SK-N-SH (cell line): ENCODE measurements at places on chromosomes 1 and 21.
A peak's percentile ranks its signal among the peaks of the same experiment; 100 is the strongest.

- DNase-seq = peak; percentile 22
- H3K27me3 ChIP-seq = no peaks in the 10 kb centered on the region
- H3K4me1 ChIP-seq = no peaks in the 10 kb centered on the region
- H3K4me3 ChIP-seq = no peak overlapping the region
- H3K36me3 ChIP-seq = peaks cover 3% of the 10 kb centered on the region
Observed at GRCh38 chr1:178774263-178774662, 49.2 kb downstream of the RALGPS2 start.

GRCh38 chr1:158022554-158023312 is 29.3 kb downstream of the KIRREL1 start:
- H3K36me3 ChIP-seq = no peaks in the 10 kb centered on the region
- H3K27ac ChIP-seq = 0 out of 2 replicates have a peak overlapping the region, but pooled peaks have one; percentile 100
- no peak for DNase-seq
- H3K4me1 ChIP-seq = peaks cover 26% of the 10 kb centered on the region
- H3K27me3 ChIP-seq = no peaks in the 10 kb centered on the region

- H3K36me3 ChIP-seq = no peaks in the 10 kb centered on the region
- H3K4me3 ChIP-seq = no peak overlapping the region
- no peaks in the 10 kb centered on the region for H3K27me3 ChIP-seq
- no peak for DNase-seq
- H3K4me1 ChIP-seq = no peaks in the 10 kb centered on the region
- no peak overlapping the region for H3K27ac ChIP-seq
Observed at GRCh38 chr1:65395887-65396612, 24.4 kb upstream of the LEPR start.

DNA sequence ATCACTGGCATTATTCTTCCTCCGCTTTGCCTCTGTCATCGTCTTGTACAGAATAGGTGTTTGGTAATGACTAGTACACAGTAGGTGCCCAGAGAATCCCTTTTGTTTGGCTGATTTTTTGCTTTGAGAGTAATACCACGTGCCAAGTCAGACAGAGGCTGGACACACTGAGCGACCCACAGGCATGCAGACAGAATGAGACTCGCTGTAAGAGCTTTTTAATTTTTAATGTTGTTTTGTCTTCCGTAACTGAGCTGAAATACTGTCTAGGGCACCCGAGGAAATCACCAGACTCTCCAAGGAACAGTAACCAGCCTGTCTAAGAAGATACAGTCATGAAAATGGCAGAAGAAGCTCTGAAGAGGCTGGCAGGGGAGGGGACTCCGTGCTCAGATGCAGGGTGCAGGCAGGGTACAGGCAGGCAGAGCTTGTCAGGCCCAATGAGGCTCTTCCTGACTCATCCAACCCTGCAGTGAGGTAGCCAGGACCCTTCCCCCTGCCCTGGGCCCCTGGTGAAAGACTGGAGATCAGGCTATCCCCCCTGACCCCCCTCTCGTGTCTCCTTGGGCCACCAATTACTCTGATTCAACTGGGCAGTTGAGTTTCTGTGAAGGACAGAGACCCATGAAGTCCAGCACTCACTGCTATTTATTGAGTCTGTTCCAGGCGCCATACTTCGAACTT is 60.1 kb upstream of the ECE1 start:
- H3K4me3 ChIP-seq = no peak overlapping the region
- H3K27ac ChIP-seq = no peak overlapping the region
- peak; percentile 4 for DNase-seq
- H3K27me3 ChIP-seq = no peaks in the 10 kb centered on the region; the same call in 1 of the 2 replicates

DNA sequence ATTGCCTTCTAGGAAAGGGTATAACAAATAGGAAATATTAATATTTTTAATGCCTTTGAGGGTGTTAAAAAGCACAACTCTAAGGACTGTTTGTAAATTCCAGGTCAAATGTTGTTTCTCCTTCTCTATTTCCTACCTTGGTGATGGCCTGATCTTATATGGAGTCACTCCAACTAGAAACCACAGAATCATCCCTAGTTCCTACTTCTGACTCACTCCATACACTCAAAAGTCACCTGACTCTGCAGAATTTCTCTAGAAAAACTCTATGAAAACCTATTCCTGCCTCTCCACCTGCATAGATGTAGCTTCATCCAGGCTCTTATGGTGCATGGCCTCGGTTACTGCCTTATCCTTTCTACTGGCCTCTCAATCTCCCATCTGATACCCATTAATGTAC is 14.5 kb downstream of the RGS4 start:
- no peaks in the 10 kb centered on the region for H3K27me3 ChIP-seq
- H3K27ac ChIP-seq = peak overlapping the region; percentile 45; the same call in 1 of the 2 replicates
- H3K4me1 ChIP-seq = peaks cover 25% of the 10 kb centered on the region
- no peaks in the 10 kb centered on the region for H3K36me3 ChIP-seq
- no peak overlapping the region for H3K4me3 ChIP-seq

- DNase-seq = peak; percentile 79
- no peaks in the 10 kb centered on the region for H3K4me1 ChIP-seq
- no peak overlapping the region for H3K4me3 ChIP-seq
- H3K27me3 ChIP-seq = no peaks in the 10 kb centered on the region
- peak overlapping the region; percentile 98 for H3K27ac ChIP-seq
Observed at GRCh38 chr1:110235181-110235833, 25.2 kb downstream of the KCNC4 start.

GRCh38 chr1:54105080-54105479 is 47.7 kb downstream of the CDCP2 start:
- no peaks in the 10 kb centered on the region for H3K27me3 ChIP-seq
- no peaks in the 10 kb centered on the region for H3K4me1 ChIP-seq
- no peak overlapping the region for H3K4me3 ChIP-seq
- no peaks in the 10 kb centered on the region for H3K36me3 ChIP-seq
- no peak for DNase-seq
- H3K27ac ChIP-seq = no peak overlapping the region

GRCh38 chr1:112402682-112403643 is 6.9 kb downstream of the CTTNBP2NL start:
- H3K27ac ChIP-seq = peak overlapping the region; percentile 82
- no peaks in the 10 kb centered on the region for H3K27me3 ChIP-seq
- no peak for DNase-seq
- H3K4me3 ChIP-seq = no peak overlapping the region
- H3K4me1 ChIP-seq = peaks cover 47% of the 10 kb centered on the region

DNA sequence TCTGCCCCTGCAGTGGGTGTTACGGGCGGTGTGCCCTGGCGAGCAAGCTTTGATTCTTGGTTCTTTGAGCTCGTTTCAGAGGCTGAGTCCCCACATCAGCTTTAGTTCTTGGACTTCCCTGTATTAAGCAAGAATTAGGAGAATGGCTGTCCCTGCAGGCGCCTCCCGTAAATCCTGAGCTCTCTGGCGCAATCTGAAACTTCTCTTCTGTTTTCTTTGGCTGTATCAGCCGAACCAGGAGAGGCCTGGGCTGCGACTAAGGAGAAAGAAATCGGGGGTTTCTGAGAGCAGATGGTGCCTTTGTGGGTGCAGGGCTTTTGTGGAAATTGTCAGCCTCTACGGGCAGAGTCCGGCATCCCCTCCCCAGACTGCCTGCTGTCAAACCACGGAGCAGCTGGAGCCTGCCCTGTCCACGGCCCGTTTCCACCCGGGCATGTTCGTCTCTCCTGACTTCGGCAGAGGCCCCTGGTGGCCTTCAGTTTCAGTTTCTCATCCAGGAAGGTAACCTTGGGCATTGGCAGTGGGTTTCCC is 17.9 kb downstream of the CSTB start:
- no peaks in the 10 kb centered on the region for H3K27me3 ChIP-seq
- no peaks in the 10 kb centered on the region for H3K4me1 ChIP-seq
- H3K4me3 ChIP-seq = no peak overlapping the region
- DNase-seq = no peak
- H3K36me3 ChIP-seq = no peaks in the 10 kb centered on the region
- no peak overlapping the region for H3K27ac ChIP-seq

GRCh38 chr1:112636056-112636455 is 16.4 kb downstream of the CAPZA1 start:
- peak overlapping the region; percentile 39; the same call in 1 of the 2 replicates for H3K27ac ChIP-seq
- H3K4me1 ChIP-seq = no peaks in the 10 kb centered on the region; the same call in none of the 2 replicates
- no peaks in the 10 kb centered on the region for H3K27me3 ChIP-seq
- H3K4me3 ChIP-seq = no peak overlapping the region
- DNase-seq = no peak
- peaks cover 7% of the 10 kb centered on the region for H3K36me3 ChIP-seq

- H3K36me3 ChIP-seq = no peaks in the 10 kb centered on the region; the same call in 1 of the 2 replicates
- H3K4me1 ChIP-seq = peaks cover 6% of the 10 kb centered on the region
- H3K27me3 ChIP-seq = no peaks in the 10 kb centered on the region
- DNase-seq = peak; percentile 82
- H3K4me3 ChIP-seq = peak overlapping the region; percentile 92
- peak overlapping the region; percentile 82; the same call in 1 of the 2 replicates for H3K27ac ChIP-seq
Observed at GRCh38 chr1:16235944-16236510, 956 bp downstream of the CPLANE2 start.

GRCh38 chr1:205214756-205215155 is 3.3 kb upstream of the DSTYK start:
- H3K4me1 ChIP-seq = 0 out of 2 replicates have a peak, but pooled peaks cover 5% of the 10 kb centered on the region
- H3K27me3 ChIP-seq = no peaks in the 10 kb centered on the region; the same call in 1 of the 2 replicates
- H3K36me3 ChIP-seq = no peaks in the 10 kb centered on the region
- no peak for DNase-seq
- no peak overlapping the region for H3K27ac ChIP-seq
- no peak overlapping the region for H3K4me3 ChIP-seq

DNA sequence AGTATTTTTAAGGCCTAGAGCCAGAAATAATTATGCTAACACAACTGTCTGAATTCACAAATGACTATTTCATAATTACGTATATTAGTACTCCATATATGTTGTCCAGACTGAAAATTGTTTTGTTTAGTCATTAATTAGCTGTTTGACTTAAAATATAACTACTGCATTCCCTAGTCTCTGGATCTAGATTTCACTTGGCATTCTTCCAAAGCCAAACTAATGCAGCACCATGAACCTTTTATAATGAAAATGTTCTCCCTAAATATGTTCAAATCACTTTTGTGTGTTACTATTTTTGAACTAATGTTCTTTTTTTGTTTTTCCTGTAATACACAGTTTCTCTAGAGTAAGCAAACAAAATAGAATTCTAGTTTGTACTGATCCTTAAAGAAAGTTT is 46.1 kb downstream of the CAMTA1 start:
- H3K27me3 ChIP-seq = no peaks in the 10 kb centered on the region
- no peak overlapping the region for H3K27ac ChIP-seq
- peak; percentile 16 for DNase-seq
- peaks cover 12% of the 10 kb centered on the region for H3K36me3 ChIP-seq
- H3K4me1 ChIP-seq = peaks cover 4% of the 10 kb centered on the region; the same call in 1 of the 2 replicates

DNA sequence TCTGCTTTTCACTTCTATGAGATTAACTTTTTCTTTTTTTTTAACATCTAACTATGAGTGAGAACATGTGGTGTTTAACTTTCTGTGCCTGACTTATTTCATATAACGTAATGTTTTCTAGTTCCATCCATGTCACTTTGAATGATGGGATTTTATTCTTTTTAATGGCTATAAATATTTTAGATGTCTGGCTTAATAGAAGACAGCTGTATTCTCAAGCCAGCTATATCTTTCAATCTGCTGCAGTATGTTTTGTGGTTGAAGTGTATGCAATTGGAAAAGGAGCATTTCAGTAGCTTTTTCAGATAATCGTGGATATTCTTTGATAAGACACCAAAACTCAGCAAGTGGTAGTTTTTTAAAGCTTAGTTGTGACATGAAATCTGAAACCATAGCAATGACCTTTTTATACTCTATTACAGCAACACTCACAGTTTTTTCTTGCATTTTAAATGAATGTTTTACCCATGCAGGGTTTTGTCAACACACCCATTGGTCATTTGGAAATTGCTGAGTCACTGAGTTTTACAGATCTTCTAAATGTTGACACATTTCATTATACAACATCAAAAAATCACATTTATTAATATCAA is 5.7 kb upstream of the SVBP start:
- H3K27me3 ChIP-seq = no peaks in the 10 kb centered on the region
- peak; percentile 43 for DNase-seq
- H3K4me3 ChIP-seq = no peak overlapping the region
- H3K36me3 ChIP-seq = no peaks in the 10 kb centered on the region; the same call in 1 of the 2 replicates
- peaks cover 22% of the 10 kb centered on the region; the same call in 1 of the 2 replicates for H3K4me1 ChIP-seq
